ENCODE measurements at places on chromosomes 12 and 14. TPM values are rescaled to one million over a fixed set of nuclear protein-coding genes. Genes with fewer than 3 reads are reported as not detected.
A peak's percentile ranks its signal among the peaks of the same experiment; 100 is the strongest.

DNA sequence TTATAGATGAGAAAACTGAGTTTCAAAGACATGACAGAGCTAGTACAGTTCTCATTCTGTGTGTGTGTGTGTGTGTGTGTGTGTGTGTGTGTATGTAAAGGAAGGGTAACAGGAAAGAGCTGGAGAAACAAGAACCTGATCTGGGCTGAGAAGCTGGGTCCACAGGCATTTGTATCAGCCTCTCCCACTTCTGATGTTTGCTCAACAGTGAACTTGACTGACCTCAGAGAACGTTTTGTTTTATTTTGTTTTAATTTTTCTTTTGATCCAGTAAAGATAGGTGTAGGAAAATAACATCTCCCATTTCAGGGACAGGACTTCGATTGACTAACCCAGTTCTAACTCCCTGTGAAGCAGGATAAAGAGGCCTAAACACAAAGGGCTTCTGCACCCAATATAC is 85.4 kb downstream of the STXBP6 start:
- no peak overlapping the region for H3K4me3 ChIP-seq
- DNase-seq, result no peak
- H3K27ac ChIP-seq, result peak overlapping the region; percentile 85
- H3K27me3 ChIP-seq, result no peaks in the 10 kb centered on the region

DNA sequence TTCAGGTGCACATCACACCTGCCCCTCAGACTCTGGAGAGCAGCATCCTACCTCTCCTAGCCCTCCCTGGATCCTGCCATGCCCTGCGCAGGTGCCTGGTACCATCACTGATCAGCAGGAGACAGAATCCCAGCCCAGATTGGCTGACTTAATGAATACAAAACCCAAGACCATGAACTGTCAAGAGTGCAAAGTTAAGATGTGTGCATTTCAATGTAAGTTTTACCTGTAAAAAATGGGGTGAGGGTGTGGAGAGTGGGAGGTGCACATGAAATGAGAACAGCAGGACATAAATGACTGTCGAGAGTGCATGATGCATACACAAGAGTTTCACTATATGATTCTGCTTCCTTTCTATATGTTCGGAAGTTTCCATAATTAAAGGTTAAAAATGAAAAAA is 57.9 kb upstream of the GPR68 start:
- H3K4me3 ChIP-seq, result no peak overlapping the region
- no peak for DNase-seq
- H3K4me1 ChIP-seq, result peaks cover 22% of the 10 kb centered on the region
- peaks cover 20% of the 10 kb centered on the region for H3K36me3 ChIP-seq
- no peak overlapping the region for H3K27ac ChIP-seq

DNA sequence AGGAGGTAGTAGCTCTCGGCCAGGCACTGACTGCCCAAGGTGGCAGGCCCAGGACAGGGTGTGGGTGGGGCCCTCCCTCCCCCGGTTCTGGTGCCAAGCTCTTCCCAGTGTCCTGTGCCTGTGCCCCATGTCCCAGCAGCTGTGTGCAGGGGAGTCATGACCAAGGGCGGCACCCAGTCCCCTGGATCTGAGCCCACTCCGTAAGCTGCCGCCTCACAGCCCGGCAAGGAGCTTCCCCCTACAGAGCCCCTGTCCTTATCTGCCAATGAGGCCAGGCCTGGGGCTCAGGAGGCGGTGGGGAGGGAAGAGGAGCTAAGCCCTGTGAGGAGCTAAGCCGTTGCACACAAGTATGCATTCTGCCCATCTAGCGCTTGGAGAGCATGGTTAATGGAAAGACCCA is 5.6 kb upstream of the C14orf180 start:
- H3K27me3 ChIP-seq, result no peaks in the 10 kb centered on the region
- DNase-seq, result no peak
- H3K4me3 ChIP-seq, result no peak overlapping the region
- H3K4me1 ChIP-seq, result no peaks in the 10 kb centered on the region

DNA sequence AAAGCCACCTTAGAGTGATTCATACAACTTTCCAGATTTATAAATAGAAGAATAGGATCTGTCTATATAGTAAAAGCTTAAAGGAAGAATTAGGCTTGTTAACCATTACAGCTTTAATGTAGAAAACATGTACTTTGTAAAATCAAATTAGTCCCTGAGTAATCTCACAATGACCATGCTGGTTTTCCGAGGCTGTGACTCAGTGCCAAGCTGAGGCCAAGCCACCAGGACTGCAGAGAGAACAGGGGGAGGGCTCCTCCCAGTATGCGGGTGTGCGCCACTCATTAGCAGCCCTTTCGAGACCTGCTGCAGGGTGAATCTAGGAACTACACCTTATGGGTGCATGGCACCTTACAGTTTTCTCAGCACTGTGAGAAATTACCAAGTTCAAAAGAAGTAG is 167.0 kb downstream of the EFCAB11 start:
- H3K4me1 ChIP-seq, result no peaks in the 10 kb centered on the region
- no peaks in the 10 kb centered on the region for H3K36me3 ChIP-seq
- no peaks in the 10 kb centered on the region for H3K27me3 ChIP-seq

DNA sequence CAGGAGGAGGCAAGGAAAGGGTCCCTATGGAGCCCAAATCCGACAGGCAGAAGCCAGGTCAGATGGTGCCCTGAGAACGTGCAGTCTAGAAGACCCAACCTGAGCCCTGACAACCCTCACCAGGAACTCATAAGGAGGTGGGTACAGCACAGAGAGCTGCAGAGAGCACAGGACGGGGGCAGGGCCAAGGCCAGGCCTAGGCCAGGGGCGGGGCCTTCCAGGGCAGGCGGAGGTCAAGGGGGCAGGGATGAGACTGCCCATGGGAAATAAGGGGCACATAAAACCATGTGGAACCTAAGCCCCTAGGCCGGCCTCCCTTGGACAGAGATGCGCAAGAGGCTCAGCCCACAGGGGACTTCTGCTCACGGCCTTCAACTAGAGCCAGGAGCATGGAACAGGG is 45.1 kb downstream of the SSH1 start:
- H3K4me3 ChIP-seq, result no peak overlapping the region
- DNase-seq, result no peak
- H3K27ac ChIP-seq, result peak overlapping the region; percentile 36
- peaks cover 94% of the 10 kb centered on the region for H3K36me3 ChIP-seq
- H3K27me3 ChIP-seq, result no peaks in the 10 kb centered on the region

DNA sequence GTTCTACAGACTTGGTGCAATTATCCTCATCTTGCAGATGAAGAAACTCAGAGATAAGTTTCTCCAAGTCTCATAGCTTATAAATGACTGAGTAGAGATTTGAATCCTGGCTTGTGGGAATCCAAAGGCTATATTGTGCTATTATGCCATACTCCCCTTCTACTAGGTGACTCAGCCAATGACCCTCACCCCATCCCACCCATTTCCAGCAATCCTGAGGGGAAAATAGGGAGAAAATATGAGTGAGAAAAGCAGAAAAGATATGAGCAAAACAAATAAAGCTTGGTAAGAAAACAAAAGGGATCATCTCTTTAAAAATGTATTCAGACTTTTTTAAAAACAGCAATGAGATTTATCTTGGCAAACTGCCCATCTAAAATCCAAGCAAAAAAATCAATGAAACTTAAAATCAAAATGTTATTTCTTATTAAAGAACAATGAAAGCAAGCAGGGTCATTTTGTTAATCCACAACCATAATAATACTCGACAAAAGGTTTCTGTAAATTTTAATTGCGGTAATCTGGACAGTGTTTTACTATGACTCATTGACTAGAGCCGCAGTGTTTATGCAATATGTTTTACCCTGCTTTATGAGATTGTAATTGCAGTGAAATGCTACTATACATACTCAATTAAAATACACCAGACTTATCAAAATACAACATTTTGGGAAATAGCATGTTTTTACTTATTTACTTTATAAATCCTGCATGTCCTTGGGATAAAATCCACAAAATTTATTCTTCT is 13.1 kb upstream of the LGR5 start:
- no peaks in the 10 kb centered on the region for H3K36me3 ChIP-seq
- H3K27ac ChIP-seq, result no peak overlapping the region
- no peaks in the 10 kb centered on the region for H3K4me1 ChIP-seq
- DNase-seq, result no peak
- H3K27me3 ChIP-seq, result no peaks in the 10 kb centered on the region

DNA sequence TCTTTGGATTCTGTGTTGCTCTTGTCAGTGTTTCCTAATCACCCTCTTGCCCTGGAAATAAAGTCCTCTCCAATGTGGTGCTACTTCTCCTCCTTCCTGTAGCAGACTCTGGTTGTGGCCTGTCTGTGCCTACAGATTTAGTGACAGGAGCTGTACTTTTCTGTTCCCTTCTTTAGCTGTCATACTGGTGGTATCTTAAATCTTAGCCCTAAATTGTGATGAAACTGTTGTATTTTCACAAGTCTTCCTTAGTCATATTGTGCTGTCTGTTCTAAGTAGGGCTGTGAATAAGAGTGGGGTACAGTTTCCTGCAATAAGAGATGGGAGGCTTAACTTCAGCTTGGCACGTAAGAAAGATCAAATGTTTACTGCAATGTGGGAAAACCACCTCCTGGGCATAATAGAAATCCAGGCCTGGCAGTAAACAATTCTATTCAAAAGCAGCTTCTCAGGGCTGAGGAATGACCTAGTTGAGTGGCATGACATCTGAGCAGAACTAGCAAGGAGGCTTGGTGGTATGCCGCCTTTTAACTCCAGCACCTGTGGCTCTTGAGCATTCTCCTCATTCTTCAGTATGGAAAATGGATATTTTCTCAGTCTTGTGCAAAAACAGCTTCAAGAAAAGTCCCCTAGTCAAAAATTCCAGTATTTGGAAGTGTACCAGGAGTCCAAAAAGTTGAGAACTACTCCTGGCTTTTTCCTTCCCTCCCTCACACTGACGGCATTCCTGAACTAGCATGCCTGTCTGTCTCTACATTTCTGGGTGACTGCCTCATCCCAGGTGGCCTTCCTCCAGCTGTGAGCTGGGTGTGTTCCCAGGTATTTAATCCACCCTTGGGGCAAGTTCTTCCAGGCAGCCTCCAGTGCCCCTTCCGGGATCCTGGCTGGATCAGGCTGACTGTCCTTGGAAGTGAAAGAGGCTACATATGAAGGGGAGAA is 19.5 kb downstream of the ANO6 start:
- no peak for DNase-seq
- no peaks in the 10 kb centered on the region for H3K36me3 ChIP-seq
- H3K4me1 ChIP-seq, result peaks cover 49% of the 10 kb centered on the region
- H3K4me3 ChIP-seq, result no peak overlapping the region

DNA sequence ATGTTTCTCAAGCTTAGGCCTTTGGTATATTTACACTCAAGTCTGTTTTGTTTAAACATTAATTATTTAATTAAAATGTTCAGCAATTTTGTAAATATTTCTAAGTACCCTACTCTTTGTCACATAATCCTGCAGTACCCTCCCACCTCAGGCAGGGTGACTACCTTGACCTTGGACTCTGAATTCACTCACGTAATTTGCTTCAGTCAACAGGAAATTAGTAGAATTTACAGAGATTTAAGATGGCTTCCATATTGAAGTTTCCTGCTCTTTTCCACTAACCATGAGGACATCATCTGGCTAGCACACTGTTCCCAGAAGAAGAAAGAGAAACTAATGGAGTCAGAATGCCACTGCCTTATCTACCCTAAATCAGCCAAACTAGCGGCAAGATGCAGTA is 967 bp upstream of the TAS2R19 start:
- H3K27me3 ChIP-seq, result no peaks in the 10 kb centered on the region
- no peak overlapping the region for H3K4me3 ChIP-seq
- H3K27ac ChIP-seq, result no peak overlapping the region
- H3K36me3 ChIP-seq, result peaks cover 9% of the 10 kb centered on the region
- DNase-seq, result no peak

DNA sequence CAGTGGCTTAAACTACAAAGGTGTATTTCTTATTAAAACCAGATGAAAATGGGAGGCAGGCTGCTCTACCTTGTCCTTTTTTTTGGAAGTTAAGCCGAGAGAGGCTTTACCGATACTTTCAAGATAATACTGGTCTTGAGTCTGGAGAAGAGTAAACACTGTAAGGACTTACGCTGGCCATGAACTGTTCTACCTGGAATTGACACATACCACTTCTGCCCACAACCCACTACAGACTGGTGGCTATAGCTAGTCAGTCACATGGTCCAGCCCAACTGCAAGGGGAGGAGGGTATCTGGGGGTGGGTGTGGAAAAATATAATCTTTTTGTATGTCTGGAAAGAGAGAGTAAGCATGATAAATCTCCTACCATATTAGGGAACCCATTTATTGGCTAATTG is 4.4 kb upstream of the FUT8 start:
- no peak overlapping the region for H3K27ac ChIP-seq
- peaks cover 6% of the 10 kb centered on the region for H3K4me1 ChIP-seq
- no peaks in the 10 kb centered on the region for H3K36me3 ChIP-seq
- no peak for DNase-seq
- H3K4me3 ChIP-seq, result no peak overlapping the region

DNA sequence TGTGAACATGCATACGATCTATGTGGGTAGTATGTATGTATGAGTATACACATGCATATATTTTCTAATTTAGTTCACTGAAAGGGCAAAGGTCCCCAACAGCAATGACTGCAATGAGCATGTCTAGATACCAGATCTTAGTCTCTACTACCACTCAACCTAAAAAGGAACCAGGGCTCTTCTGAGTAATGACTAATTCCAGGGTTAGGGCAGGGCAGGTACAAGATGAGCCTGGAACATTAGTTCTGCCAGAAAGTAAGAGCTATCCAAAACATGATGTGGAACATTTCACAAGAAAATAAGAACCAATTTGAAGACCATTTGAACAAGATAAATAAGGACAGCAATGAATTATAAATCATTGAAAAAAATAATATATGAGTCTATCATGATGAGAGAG is 91.3 kb upstream of the PDZRN4 start:
- H3K4me3 ChIP-seq, result no peak overlapping the region
- no peak overlapping the region for H3K27ac ChIP-seq
- H3K36me3 ChIP-seq, result no peaks in the 10 kb centered on the region
- no peaks in the 10 kb centered on the region for H3K27me3 ChIP-seq
- no peak for DNase-seq
- peaks cover 10% of the 10 kb centered on the region for H3K4me1 ChIP-seq

DNA sequence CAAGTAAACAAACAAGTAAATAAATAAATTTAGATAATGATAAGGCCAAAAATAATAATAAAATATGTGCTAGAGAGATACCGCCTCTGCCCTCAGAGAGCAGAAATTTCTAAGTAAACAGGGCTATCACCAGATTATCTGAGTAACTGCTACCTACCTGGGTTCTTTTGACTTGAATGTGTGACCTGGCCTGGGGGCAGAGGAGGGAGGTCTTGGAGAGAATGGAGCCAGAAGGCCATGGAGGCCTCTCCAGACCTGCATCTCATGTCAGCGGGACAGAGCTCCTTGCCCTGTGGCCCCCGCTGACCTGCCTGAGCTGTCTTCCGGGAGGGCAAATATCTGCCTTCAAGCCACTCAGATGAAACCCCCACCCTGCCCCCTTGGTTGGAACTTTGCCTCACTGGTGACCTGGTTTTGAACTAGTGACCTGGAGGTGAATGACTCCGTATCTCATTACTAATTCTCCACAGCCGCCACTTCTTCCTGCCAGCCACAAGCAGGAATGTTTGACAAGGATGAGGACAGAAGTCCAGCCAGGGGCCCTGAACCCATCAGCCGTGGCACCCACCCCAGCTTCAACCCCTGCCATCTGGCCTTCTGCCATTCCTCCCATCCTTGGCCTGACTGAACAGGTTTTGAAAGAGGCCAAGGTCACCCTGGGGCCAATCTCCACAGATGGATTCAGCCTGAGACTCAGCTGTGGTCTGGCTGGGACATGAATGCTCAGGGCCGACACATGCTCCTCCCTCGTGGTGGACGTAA is 86.8 kb upstream of the PARP11 start:
- DNase-seq, result no peak
- no peak overlapping the region for H3K4me3 ChIP-seq
- H3K4me1 ChIP-seq, result no peaks in the 10 kb centered on the region
- H3K27ac ChIP-seq, result no peak overlapping the region
- H3K36me3 ChIP-seq, result no peaks in the 10 kb centered on the region

PTPRB gene
- total RNA-seq, result 41.9 TPM

PRICKLE1 gene
- 12.5 TPM for total RNA-seq

KCNMB4 gene
- 6.6 TPM for total RNA-seq

CCDC38 gene
- not detected for total RNA-seq

KLRG1 gene
- total RNA-seq, result 1.7 TPM

PRR4 gene
- not detected for total RNA-seq

All from esophagus muscularis mucosa (tissue), 4 donors.